ENCODE measurements at places on chromosomes 4 and X.

DNA sequence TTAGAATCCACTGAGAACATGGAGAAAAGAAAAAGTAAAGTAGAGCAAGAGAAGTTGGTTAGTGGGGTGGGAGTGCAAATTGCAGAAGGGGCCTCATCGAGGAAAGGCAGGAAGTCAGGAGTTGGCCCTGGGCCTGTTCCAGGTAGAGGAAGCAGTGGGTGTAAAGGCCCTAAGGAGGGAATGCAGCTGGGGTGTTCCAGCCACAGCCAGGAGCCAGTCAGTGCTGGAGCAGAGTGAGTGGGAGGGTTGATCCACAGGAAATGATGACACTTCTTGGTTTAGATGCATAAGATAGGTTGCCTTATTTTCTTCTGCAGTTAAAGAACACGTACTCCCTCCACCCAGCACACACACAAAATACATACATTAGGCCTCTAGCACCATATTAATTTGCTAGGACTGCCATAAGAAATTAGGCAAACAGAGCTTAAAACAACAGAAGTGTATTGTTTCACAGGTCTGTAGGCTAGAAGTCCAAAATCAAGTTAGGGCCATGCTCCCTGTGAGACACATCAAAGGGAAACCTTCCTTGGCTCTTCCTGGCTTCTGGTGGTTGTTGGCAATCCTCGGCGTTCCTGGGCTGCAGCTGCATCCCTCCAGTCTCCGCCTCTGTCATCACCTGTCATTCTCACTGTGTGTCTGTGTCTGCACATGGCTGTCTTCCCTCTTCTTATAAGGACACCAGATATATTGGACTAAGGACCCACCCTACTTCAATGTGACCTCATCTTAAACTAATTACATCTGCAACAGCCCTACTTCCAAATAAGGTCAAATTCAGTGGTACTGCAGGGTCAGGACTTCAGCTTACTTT is 205.9 kb downstream of the AASDH start:
- no peak for DNase-seq

GRCh38 chr4:144384408-144384807 is 243.9 kb upstream of the GYPA start:
- no peak for DNase-seq

GRCh38 chr4:113316879-113317278 is 267.4 kb downstream of the ANK2 start:
- DNase-seq: no peak

- DNase-seq: no peak
Measured at GRCh38 chr4:184968366-184968765, 49.9 kb upstream of the HELT start.

DNA sequence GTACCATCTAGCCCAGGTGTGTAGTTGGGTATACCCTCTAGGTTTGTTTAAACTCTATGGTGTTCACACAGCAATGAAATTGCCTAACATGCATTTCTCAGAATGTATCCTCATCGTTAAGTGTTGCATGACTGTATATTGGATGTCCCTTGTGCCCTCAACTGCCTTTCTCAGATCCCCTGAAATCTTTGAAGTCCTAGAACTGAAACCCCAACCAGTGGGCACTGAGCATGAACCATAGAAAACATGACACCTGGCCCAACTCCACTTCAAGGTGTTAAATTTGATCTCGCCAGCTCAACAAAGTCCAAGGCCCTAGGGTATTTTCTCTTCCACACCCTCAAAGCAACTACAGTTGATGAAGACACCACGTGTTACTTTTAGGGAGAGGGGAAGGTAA is 35.6 kb downstream of the GPR143 start:
- DNase-seq: no peak

- DNase-seq: no peak
Measured at GRCh38 chr4:73885574-73886267, 16.5 kb downstream of the CXCL1 start.

GRCh38 chr4:47715716-47716416 is 122.0 kb downstream of the CORIN start:
- no peak for DNase-seq

- no peak for DNase-seq
Measured at GRCh38 chrX:40415675-40416074, 165.1 kb upstream of the ATP6AP2 start.

DNA sequence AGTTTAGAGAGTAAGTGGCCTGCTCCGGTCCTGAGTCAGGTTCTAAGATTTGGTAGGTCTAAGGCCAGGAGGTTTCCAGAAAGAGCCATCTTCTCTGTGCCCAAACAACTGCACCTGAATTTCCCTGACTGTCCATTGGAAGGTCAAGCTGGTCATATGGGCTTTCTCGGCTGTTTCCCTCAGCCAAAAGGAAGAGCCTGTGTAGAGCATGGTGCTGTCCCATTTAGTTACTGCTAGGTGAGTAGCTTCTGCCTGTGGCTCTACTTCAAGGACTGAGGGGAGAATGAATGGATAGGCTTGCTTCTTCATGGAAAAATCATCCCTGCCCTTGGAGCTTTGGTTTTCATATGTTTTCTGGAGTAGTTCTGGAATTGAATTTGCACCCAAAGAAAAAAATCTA is 33.7 kb downstream of the NHSL2 start:
- no peak for DNase-seq

- no peak for DNase-seq
Measured at GRCh38 chr4:173254646-173255045, 79.5 kb downstream of the HMGB2 start.

DNA sequence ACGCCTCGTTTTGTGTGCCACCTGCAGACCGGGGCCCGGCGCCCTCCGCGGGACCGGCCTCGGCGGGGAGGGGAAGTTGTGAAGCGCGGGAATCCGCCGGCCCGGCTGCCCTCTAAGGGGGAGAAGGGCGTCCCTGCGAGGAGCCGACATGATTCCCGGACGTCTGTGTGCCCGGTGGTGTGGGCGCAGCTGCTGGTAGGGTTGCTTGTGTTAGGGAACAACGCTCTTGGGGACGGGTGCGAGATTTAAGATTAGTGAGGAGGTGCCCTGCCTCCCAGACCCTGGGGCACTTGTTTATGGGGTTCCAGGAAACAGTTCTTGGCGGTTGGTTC is 627 bp downstream of the CDKN2AIP start:
- no peak for DNase-seq

- DNase-seq: no peak
Measured at GRCh38 chrX:68658530-68658929, 11.1 kb downstream of the STARD8 start.

DNA sequence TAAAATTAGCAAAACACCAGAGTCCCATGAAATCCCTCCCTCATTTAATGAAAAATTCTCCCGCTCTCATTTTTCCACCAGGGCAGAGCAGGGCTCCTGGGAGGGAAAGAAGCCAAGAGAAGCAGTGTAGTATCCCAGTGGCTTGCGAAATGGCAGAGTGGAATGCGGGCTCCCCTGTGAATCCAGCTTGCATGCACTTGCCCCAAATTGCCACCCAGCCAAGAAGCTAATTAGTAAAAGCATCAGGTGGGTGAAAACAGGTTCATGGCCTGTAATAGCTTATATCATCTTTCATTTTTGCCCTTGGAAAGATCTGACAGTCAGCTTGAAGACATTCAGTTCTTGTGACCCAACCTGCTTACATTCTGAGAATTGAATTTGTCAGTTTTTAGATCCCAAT is 10.1 kb downstream of the AMOT start:
- no peak for DNase-seq

- DNase-seq: peak; percentile 31
Measured at GRCh38 chr4:17613761-17614415, 553 bp upstream of the MED28 start.

DNA sequence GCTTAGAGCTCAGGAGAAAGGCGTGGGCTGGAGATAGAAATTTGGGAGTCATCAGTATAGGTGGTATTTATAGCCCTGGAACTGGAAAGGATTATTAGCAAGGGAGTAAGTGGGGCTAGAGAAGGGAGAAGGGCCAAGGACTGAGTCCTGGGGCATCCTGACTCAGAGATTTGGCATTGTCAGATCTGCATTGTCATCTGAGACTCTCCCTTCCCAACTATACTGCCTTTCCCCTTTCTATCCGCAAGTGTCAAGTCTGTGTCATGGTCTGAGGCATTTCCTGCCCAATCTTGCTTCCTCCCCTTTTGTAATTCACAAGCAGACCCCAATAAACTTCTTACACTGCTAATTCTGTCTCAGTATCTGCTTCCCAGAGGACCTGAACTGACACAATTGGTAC is 24.4 kb upstream of the SLC25A43 start:
- no peak for DNase-seq

GRCh38 chrX:103739421-103739820 is 28.7 kb downstream of the TMEM31 start:
- DNase-seq: no peak

- no peak for DNase-seq
Measured at GRCh38 chrX:134480061-134480460, 20.1 kb downstream of the HPRT1 start.

GRCh38 chrX:12790885-12791256 is 341 bp upstream of the PRPS2 start:
- DNase-seq: no peak

- no peak for DNase-seq
Measured at GRCh38 chr4:122259849-122260248, 107.7 kb downstream of the BLTP1 start.

- DNase-seq: no peak
Measured at GRCh38 chrX:8520791-8521190, 56.2 kb downstream of the VCX3B start.

DNA sequence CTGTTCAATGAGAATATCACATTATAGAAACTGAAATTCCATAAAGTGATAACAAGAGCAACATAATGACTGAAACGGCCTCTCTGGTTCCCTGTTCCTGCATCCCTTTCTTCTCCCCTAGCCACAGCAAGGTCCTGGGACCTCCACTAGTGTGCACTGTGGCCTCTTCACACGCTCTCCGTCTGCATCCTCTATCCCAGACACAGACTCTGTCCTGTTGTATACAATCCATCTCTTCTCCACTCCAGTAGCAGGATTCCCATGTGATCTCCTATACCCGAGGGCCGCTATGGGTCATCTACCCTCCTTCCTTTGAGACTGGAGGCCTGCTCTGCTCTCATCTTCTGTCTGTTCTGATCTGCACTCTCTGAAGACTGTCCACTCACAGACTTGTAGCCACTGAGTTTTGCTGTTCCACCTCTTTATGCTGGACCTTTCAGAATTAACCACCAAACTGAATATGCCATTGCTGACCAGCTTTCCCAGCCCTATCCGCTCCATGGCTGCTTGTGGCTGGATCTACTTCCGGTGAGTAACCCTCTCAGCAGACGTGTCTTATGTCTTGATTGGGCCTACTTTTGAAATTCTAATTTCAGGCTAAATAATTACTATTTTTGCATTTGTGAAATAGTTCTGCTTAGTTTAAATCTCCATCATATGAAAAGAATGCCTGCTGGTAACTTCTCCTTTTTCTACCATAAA is 105.1 kb upstream of the NAP1L5 start:
- no peak for DNase-seq

GRCh38 chrX:13254076-13254785 is 65.6 kb downstream of the ATXN3L start:
- DNase-seq: no peak

DNA sequence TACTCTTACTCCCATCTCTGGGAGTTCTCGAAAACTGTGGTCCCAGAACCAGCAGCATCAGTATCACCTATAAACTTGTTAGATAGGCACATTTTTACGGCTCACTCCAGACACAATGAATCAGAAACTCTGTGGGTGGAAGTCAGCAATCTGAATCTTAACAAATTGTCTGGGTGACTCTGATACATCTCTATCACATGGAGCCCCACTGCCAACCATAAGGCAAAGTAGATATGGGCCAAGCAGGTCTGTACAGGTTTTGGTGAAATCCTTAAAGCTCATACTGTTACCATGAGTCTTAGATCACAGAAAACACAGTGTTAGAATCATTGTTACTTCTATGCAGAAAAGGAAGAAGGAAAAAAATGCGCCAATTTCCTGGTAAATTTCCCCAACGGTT is 122.5 kb upstream of the HCCS start:
- no peak for DNase-seq

- DNase-seq: no peak
Measured at GRCh38 chr4:154184238-154184637, 307.4 kb downstream of the DCHS2 start.

DNA sequence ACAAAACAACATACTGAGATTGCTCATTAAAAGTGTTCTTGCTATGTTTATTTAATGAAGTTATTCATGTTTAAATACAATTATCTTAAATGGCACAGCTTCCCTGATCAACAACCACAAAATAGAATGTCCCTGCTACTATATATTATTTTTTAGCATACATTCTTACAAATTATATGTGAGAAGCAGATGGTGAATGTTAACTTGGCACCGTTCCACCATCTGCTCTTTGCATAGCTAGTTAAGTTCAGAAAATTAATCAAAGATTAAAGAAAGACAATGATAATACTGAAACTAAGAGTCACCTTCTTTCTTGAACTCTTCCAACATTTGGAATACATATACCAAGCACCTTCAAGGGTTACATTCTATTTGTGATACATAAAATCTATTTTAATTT is 94.2 kb downstream of the PPP3CA start:
- DNase-seq: no peak
